Tongue (tissue), 3 donors: ENCODE measurements at places on chromosomes 5 and 9. TPM values are rescaled to one million over a fixed set of nuclear protein-coding genes. Genes with fewer than 3 reads are reported as not detected.

Gene SYNPO
- 36.6 TPM for total RNA-seq

Gene STPG3
- total RNA-seq = not detected

DNA sequence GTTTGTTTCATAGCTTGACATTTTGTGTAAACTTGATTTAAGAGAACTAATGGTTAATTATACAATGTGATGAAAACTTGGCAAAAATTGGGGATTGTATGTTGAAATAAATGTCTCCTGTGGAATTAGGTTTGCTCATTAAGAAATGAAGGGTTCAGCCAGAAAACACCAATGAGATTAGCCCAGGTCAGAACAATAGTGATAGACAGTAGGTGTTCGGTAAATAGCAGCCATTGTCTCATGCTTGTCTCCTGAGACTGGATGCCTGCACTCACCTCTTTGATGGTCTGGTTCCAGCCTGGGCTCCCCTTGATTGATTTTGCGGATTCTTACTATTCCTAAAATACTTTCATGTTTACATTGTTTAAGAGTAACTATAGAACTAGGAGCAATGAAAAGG, 135.5 kb downstream of the FBN2 start:
- DNase-seq = no peak

GRCh38 chr5:103347716-103348423, 89.3 kb downstream of the MACIR start:
- DNase-seq = no peak

Gene GNA14
- 5.9 TPM for total RNA-seq

Gene HTR1A
- total RNA-seq = not detected
